ENCODE measurements at places on chromosomes 12 and 14.
A peak's percentile ranks its signal among the peaks of the same experiment; 100 is the strongest.

DNA sequence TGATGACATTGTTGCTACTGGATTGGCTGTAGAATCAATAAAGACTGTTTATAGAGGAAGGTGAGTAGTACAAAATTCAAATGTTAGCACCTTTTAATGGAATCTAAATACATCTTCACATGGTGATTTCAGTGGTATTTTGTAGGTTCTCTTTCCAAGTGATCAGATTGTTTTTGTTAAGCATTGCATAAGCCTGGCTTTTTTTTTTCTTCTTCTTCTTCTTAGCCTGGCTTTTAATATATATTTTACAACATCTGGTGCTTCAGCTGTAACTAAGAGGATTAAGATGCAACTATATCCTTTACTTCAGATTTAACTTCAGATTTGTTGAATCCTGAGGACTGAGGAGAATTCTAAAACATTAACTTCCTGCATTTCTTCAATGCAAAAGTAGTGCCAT lies 57.3 kb upstream of the ATF1 start:
- no peak for DNase-seq

- DNase-seq, result no peak
These were observed 1.4 kb upstream of the SAV1 start for GRCh38 chr14:50669441-50669986.

DNA sequence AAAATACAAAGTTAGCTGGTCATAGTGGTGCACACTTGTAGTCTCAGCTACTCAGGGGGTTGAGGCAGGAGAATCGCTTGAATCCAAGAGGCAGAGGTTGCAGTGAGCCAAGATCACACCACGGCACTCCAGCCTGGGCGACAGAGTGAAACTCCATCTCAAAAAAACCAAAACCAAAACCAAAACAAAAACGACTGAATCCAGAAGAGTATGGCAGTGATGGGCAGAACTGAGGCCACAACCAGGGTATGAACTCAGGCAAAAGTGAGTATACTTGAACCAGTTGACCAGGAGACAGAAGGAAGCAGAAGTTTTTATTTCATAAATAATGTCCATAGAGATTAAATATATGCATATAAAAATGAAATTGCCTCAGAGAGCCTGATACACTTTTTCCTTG lies 620.0 kb upstream of the SEL1L start:
- no peak for DNase-seq

- DNase-seq, result no peak
These were observed 570 bp upstream of the MRPS35 start for GRCh38 chr12:27709932-27710591.

- no peak for DNase-seq
These were observed 450.8 kb downstream of the RAD51B start for GRCh38 chr14:68270342-68270741.

GRCh38 chr12:129676411-129676810 lies 227.4 kb downstream of the TMEM132D start:
- DNase-seq, result no peak

GRCh38 chr14:79415726-79416125 lies 795.6 kb downstream of the DIO2 start:
- DNase-seq, result no peak

- DNase-seq, result no peak
These were observed 130.1 kb downstream of the PRKCH start for GRCh38 chr14:61451491-61451890.

DNA sequence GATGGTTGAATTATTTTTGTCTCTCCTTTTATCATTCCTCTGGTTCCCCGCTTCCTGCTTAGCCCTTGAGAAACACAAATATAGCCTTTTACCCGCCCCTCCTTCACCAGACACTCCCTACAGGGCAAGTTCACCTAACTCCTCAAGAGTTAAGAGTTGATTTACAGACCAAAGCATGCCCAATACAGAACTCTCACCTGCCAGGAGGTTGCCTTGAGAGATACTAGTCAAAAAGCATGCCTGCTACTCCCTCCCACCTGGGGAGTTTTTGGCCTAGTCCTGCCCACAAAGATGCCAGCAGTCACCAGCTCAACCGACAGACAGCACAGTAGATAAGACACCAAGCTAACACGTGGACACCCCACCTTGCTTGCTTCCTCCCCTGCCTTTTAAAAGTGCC lies 11.2 kb downstream of the LGMN start:
- DNase-seq, result no peak

GRCh38 chr12:89706986-89707702 lies 1.5 kb downstream of the ATP2B1 start:
- peak; percentile 35 for DNase-seq

- DNase-seq, result no peak
These were observed 1.7 kb downstream of the ANKRD52 start for GRCh38 chr12:56256326-56256960.

DNA sequence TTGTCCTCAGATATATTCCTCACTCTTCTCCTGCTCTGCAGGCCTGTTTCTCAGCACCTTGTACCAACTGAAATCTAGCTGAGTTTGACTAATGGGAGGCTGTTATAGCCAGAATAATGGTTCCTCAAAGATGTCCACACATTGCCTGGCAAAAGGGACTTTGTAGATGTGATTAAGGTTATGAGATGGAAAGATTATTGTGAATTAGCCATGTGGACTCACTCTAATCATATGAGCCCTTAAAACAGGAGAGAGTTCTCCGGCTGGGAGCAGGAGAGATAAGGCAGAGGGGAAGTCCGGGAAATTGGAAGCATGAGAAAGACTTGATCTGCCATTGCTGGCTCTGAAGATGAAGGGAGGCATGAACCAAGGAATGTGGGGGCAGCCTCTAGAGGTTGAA lies 40.0 kb upstream of the KTN1 start:
- DNase-seq, result no peak

GRCh38 chr14:65382586-65382985 lies 29.9 kb upstream of the FUT8 start:
- DNase-seq, result no peak

DNA sequence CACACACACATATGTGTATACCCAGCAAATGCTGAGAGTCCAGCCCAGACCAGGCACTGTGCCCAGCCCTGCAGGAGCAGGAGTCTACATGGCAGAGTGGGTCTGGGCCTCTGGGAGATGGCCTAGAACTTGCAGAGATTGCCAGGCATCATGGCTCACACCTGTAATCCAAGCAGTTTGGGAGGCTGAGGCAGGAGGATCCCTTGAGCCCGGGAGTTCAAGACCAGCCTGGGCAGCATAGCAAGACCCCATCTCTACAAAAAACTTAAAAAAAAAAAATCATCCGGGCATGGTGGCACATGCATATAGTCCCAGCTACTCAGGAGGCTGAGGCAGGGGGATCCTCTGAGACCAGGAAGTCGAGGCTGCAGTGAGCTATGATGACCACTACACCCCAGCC lies 20.8 kb upstream of the MLXIP start:
- DNase-seq, result no peak

DNA sequence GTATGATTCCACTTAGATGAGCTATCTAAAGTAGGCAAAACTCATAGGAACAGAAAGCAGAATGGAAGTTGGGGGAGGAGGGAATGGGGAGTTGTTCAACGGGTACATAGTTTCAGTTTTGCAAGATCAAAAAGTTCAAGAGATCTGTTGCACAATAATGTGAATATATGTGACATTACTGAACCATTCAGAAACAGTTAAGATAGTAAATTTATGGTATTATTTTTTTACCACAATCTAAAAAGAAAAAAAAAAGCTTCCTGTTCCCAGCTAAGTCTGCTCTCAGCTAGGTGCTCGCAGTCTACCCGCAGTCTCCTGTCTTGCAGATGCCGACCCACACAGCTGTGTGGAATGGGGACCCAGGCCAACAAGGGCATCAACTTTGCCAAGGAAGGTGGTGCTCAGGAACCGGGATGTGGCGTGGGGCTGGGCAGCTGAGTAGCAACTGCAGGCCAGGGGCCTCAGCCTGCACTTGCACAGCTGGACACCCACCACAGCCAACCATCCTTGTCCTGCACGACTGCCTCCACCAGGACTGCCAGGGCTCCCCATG lies 15.3 kb upstream of the ANO6 start:
- DNase-seq, result no peak

GRCh38 chr14:36167431-36167830 lies 9.1 kb downstream of the PTCSC3 start:
- DNase-seq, result no peak

DNA sequence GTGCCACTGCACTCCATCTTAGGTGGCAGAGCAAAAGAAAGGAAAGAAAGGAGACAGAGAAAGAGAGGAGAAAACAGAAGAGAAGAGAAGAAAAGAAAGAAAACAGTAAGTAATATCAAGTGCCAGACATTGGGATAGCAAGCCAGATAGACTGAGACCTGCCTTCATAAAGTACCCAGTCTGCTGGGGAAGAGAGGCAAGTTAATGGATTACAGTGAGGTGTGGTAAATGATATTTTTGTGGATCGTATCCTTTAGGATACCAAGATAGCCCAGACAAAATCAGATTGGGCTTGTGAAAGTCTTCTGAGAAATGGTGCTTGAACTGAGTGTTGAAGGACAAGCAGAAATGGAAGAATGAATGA lies 1.5 kb upstream of the SPTSSA start:
- no peak for DNase-seq

DNA sequence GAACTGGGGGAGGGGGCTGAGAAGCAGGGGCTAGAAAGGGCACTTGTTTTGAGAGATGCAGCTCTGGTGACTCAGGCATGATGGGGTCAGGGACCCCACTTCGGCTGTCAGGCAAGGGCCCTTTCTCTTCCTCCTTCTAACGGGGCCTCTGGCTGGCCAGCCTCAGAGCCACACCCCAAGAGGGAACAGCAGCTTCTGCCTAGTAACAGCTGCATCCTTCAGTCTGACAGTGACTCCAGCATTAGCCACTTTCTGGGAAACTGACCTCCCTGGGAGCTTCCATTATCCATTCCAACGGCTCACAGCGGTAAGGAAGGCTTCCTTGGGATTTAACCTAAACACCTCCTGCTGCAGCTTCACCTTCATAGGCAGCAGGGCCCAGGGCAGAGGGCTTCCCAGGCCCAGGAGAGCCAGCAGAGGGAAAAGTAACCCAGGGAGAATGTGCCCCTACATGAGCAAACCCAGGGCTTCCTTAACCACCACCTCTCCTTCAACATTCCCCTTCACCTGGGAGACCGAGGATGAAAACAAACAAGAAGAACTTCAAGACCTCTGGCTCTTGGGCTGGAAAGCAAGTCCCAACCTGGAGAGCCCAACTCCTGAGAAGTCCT lies 2.7 kb downstream of the NCKAP5L start:
- DNase-seq, result peak; percentile 64

DNA sequence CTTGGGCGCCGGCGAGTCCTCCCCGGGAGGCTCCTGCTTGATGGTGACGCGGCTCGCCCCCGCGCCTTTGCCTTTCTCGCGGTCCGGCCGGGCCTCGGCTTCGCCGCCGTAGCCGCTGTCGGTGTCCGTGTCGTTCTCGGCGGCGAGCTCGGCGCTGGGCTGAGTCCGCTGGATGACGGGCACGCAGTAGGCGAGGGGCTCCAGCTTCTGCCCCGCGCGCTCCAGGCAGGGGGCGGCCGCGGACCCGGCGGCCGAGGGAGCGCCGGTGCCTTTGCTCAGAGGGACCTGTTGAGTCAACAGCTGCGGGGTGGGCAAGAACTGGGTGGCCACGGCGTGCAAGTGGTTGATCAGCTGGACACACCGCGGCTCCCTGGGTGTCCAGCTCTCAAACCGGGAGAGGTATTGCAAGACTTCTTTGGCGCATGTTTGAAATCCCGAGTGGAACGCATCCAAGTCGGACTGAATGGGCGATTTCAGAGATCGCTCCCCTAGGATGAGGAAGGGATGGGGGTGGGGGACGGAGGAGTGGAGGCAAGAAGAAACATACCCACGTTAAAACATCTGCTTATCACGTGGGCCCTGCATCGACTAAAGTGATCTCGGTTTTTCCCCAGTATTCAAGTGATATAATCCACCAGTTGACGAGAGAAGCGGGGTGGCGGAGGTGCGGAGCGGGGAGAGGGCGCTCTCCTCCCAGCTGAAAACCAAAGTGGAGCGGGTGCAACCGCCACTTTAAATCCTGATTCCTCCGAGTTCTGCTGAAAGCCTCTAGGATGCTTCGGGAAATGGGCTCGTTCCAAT lies 2.0 kb downstream of the BHLHE41 start:
- peak; percentile 74 for DNase-seq

- no peak for DNase-seq
These were observed 12.5 kb downstream of the CTSG start for GRCh38 chr14:24563505-24563904.

DNA sequence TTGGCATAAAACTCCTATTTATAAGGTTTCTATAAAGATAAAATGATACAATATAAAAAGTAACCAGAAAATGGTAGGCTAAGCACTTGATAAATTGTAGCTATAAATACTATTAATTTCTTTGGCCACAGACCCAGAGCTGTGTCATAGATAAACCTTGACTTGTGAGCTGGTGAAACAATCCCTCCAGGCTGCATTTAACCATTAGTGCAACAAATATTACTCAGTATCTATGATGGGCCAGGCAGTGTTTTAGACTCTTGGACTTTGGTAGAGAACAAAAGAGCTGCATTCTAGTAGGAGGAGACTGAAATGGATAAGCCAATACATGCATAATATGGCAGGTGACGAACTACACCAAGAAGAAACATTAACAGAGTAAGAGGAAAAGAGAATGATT lies 178.1 kb downstream of the BTG1 start:
- DNase-seq, result no peak

- peak; percentile 72 for DNase-seq
These were observed 751 bp downstream of the GDF11 start for GRCh38 chr12:55743406-55744339.

DNA sequence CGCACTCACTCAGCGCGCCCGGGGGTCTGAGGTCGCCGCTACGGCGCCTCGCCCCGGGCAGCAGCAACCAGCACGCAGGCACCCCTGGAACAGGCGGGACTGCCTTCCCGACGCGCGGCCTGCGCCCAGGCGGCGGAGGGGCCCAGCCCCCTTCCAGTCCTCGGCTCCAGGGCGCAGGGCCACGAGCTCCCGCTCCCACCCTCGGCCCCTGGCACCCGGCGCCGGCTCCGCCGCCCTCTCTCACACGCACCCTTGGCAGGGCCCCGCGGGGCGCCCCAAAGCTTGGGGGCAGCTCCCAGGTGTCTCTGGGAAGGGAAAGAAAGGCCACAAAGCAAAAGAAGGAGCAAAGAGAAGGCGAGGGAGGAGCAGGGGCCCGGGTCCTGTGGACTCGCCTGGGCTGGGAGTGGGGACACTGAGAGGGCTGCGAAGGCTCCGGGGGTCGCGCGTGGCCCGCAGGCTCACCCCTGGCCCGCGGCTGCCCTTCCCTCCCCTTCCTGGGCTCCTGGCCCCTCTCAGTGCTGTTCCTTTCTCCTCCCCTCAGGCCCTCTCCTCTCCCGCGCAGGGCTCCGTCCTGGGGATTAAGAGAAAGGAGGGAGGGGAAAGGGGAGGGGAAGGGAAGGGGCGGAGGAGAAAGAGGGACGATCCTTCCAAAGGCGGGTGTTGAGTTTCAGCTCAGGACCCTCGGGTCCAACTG lies 907 bp upstream of the EFS start:
- DNase-seq, result no peak

GRCh38 chr12:75482646-75483045 lies 2.1 kb downstream of the GLIPR1 start:
- DNase-seq, result no peak
